ENCODE measurements at places on chromosomes 7 and 10.

DNA sequence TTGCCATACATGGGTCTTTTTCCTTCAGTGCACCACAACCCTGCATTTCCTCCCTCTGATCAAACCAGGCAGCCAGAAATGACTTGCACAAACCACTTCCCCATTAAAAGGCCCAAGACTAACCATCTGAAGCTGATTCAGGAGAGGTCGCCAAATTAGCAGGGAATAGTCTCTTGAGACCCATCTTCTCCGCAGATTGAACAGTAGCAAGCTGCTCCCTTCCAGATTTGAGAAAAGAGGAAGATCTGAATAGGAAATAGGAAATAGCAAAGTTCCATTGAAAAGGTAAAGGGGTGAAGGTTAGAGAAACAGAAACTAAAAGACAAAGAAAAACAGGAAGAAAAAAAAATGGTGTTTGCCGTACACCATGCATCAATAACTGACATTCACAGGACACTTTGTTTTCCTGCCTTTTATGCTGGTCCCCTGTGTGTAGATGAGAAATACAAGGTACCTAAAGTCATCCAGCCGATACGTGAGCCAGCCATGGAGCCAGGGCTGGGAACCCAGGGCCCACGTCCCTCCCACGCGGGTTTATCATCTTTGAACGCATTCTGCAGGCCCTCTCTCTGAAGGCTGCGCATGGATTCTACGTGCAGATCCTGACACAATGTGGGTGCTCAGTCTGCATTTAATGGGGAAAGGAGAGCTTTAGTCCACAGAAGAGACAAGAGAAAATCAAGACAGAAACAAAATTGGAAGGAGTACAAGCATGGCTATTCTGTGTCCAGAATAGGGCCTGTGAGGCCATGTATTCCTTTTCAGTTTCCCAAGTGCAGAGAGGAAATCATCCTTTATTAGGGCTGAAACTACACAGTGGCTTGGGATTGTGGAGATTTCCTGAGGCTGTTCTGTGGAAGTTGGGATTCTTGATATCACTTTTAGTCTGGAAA, 268.4 kb upstream of the NPVF start:
- no peak for DNase-seq

GRCh38 chr7:139543801-139544603, 20.5 kb downstream of the CLEC2L start:
- DNase-seq, result no peak

DNA sequence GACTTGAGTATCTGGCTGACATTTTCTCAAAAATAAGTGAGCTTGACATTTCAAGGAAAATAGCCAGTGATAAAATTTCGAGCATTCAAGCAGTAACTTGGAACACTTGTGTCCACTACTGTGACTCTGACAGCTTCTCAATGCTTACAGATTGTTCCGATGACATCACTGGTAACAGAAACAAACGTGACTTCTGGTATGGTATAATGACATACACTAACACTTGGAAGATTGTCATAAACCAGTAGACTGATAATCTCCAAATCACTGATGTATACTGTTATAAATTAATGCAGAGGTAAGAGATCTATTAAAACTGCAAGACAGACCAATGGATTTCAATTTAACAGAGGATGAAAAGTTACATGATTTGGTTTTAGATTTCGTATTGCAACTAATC, 6.5 kb downstream of the MINDY3 start:
- DNase-seq, result no peak

DNA sequence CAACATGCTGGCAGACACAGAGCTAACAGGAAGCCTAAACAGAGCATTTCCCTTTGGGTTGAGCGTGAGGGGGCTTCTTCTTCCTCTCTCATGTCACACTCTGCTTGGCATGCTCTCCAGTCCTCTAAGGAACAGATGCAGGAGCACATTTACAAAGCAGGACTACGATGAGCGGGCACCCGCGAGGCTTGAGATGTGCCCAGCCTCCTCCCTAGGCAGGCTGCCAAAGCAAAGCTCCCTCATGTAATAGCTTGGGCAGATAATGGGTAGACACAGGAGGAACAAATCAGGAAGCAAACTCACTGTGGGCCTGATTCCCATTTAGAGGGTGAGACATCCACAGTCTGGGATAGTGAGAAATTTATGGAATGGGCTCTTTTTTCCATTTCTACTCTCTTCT, 519.1 kb downstream of the NRG3 start:
- DNase-seq, result no peak

DNA sequence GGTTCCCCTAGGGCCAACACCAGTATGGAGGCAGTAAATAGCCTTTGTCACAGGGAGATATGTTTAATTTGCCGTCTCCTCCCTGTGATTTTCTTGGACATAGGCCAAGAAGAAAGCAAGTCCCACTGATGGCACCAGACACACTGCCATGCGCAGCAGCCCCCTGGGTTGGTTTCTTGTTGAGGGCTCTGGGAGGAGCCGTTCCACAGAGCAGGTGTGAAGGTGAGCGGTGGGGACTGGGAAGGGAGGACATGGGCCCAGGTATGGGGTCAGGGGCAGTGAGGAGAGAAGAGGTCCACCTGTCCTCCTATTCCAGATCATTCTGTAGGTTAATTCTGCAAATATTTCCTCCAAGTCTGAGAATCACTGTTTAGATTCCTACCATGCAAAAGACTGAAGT, 376.1 kb downstream of the PLXNA4 start:
- DNase-seq, result no peak

DNA sequence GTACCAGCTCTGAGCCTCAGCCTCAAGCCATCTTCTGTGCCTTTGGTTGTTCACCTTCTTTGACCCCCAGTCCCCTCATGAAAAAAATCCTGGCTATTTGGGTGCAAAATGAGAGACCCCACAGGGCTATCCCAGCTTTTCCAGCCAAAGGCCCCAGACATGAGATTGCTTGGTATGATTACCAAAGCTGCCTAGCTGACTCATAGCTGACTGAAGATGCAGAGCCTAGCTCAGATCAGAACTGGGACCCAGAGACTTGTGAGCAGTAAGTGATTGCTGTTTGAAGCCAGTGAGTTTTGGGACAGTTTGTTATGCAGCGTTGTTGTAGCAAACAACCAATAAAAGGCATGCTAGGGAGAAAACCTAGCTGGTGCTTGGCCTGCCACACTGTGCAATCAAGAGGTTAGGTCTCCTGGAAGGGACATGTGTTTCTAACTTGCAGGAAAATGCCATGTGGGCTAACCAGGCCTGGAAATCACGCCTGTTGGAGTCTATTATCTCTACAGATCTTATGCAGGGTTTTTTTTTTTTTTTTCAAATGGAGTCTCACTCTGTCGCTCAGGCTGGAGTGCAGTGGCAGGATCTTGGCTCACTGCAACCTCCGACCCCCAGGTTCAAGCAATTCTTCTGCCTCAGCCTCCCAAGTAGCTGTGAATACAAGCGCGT, 48.0 kb upstream of the DAGLB start:
- no peak for DNase-seq

- DNase-seq, result peak; percentile 7
Measured at GRCh38 chr10:113103131-113103840, 153.2 kb downstream of the TCF7L2 start.

DNA sequence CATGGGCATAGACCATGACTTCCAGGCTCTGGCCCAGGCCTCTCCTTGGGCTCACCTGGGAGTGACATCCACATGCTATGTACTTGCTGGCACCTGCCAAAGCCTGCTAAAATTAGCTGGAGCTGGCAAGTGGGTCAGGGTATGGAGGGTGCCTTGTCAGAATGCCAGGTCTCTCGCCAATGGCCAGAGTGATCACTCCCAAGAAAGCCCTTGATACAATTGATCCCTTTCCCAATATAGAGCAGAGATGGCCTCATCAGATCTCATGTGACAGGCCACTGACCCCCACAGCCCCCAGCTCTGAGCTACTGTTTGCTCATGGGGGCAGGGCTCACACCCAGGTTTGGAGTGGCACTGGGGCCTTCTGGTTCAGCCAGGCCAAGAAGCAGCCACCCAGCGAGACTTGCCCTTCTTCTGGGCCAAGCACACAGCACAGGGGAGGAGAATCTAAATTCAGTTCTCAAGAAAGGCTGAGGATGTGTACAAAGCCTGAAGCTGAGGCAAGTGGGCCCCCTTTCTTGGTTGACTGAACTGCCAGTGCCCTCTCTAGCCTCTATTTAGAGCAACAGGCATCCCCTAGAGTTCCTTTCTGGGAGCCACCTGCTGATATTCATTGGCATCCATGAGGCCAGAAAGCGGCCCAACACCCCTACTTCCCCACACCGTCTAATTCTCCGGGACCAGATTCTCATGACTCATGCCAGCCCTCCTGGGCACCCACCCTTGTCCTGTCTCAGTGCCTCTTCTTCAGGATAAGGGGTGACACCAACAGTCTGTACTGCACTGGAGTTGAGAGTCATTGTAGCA, 18.9 kb upstream of the MYL7 start:
- DNase-seq, result no peak

GRCh38 chr7:127953423-127954356, 77.5 kb downstream of the LRRC4 start:
- no peak for DNase-seq

GRCh38 chr7:25659841-25660240, 431.6 kb upstream of the NPVF start:
- DNase-seq, result no peak

GRCh38 chr7:72466797-72467196, 54.7 kb upstream of the CALN1 start:
- DNase-seq, result no peak
